DND-41 (cell line): ENCODE measurements at places on chromosomes 5 and 9.

DNA sequence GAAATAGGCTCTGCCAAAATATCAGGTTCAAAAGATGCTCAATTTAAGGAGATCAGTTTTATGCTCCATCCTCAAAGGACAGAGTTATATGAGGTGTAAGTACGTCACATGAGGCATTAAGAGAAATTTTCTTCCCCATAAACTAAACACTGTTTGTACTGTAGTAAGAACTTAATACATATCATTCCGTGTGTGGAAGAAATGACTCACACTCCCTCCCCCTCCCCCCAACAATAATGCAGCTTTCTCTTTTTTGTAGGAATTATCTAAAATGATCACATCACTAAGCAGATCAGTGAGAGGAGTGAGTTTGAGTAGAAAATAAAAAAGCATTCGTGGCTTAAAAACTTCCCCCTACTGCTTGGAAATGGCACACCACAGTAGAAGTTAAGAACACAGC is 2.2 kb downstream of the CDH12 start:
- H3K4me3 ChIP-seq = no peak overlapping the region
- H3K27ac ChIP-seq = no peak overlapping the region
- no peaks in the 10 kb centered on the region for H3K27me3 ChIP-seq
- no peak for DNase-seq
- no peaks in the 10 kb centered on the region for H3K4me1 ChIP-seq

DNA sequence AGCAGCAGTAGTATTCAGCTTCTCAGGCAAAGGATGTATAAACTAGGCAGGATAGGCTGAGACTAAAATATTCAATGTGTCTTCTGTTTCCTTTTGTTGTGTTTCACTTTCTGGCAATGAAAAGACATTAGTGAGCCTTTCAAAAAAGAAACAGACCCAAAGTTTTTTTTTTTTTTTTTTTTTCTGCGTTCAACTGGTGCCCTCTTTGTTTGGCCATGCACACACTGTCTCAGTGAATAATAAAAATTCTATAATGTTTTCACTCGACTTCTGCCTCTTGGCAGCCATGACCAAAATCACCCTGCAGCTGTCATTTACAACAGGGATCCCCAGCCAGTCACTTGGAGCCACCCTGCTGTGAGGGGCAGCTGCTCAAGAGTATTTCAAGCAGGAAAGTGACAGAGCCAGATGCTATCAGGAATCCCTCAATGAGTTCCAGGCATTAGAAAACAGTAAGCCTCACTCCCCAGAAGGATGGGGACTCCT is 44.0 kb upstream of the MAN2A1 start:
- H3K27ac ChIP-seq = no peak overlapping the region; the same call in 1 of the 2 replicates
- no peak for DNase-seq
- no peak overlapping the region for H3K4me3 ChIP-seq
- H3K36me3 ChIP-seq = no peaks in the 10 kb centered on the region
- peaks cover 7% of the 10 kb centered on the region for H3K4me1 ChIP-seq

- no peaks in the 10 kb centered on the region for H3K4me1 ChIP-seq
- H3K27me3 ChIP-seq = no peaks in the 10 kb centered on the region
- H3K27ac ChIP-seq = no peak overlapping the region
- no peaks in the 10 kb centered on the region for H3K36me3 ChIP-seq
- no peak for DNase-seq
These were observed 305.2 kb upstream of the NREP start for GRCh38 chr5:112062181-112062580.

DNA sequence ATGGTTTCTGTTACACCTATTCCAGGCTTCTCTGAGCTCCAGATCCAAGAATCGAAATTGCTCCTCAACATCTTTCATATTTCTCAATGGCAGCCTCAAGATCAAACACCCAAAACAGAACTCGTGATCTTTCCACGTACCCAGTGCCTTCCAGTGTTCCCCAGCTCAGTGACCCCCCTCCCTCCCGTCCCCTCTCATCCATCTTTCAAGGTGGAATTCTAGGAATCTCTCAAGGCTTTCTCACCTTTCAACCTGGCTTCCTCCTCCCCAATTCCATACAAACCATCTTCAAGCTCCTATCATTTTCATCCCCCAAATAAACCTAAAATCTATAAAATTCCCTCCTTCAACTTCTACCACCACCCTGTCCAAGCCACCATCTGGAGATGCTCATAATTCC is 615.3 kb downstream of the BNC2 start:
- H3K27ac ChIP-seq = no peak overlapping the region
- no peak for DNase-seq
- H3K36me3 ChIP-seq = no peaks in the 10 kb centered on the region
- no peaks in the 10 kb centered on the region for H3K27me3 ChIP-seq

DNA sequence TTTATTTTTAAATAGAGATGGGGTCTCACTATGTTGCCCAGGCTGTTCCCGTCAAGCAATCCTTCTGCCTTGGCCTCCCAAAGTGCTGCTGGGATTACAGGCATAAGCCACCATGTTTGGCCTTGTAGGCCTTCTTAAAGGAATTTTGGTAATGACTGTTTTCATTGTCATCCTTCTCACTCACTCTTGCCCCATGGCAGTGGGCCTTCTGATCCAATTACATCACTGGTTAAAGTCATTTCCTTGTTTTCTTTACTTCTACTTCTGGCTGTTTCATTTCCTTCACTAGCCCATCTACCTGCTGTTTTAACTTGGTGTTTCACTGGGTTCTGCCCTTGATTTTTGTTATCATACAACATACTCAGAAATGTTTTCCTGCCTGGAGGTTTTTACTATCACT is 20.1 kb upstream of the NIM1K start:
- no peak overlapping the region for H3K27ac ChIP-seq
- no peaks in the 10 kb centered on the region for H3K4me1 ChIP-seq
- no peaks in the 10 kb centered on the region for H3K27me3 ChIP-seq

- H3K27me3 ChIP-seq = no peaks in the 10 kb centered on the region
- H3K4me1 ChIP-seq = no peaks in the 10 kb centered on the region
- H3K4me3 ChIP-seq = no peak overlapping the region
- H3K27ac ChIP-seq = no peak overlapping the region
- DNase-seq = no peak
- peaks cover 42% of the 10 kb centered on the region for H3K36me3 ChIP-seq
These were observed 84.0 kb downstream of the ERP44 start for GRCh38 chr9:100014846-100015245.

DNA sequence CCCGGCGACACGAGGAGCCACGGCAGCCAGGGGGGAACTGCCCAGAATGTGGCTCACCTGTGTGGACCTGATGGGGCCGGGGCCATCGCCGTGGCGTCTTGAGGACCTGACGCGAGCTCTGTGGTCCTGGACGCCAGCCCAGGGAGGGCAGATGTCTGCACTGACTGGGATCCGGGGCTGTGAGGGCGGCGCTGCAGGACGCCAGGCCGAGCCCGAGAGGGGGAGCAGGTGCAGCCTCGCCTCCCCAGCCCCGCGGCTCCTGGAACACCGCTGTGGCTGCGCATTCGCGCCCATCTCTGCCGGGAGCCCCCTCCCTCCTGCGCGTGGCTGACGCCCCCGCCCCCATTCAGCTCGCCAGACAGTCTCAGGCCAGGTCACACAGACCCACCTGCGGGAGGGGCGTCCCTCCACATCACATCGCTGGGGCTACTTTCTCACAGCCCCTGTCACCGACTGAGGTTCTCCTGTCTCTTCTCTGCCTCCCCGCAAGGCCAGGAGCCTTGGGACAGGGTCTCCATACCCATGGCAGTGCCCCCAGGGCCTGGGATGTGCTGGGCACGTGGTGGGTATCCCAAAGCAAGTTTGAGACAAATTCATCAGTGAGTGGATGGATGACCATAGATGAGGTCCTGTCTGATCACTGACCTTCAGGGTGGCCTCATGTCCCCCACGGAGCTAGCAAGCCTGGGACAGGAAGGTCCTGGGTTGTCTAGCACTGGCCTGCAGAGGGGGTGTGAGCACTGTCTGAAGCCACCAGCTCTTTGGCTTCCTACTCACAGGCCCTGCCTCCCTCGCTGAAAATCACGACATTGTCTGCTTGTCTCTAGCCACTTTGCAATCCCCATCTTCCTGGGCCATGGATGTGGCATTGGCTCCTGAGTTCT is 47.3 kb downstream of the RASGEF1C start:
- peaks cover 11% of the 10 kb centered on the region for H3K27me3 ChIP-seq
- no peak overlapping the region for H3K27ac ChIP-seq
- DNase-seq = no peak
- no peaks in the 10 kb centered on the region for H3K4me1 ChIP-seq

DNA sequence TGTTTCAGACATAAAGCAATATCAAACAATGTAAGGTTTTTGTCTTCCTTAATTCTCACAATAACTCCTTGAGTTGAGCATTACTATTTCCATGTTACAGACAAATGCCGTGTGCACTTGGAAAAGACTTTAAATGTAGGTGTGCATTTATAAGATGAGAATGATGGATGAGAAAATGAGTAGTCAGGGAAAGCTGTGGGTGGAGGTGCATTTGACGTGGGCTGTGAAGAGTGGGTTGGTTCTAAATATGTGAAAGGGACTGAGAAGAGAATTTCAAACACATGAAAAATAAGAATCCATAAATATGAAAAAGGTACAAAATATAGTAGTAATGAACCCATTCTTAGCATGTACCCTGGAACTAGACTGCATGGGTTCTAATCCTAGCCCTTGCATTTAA is 171.6 kb upstream of the PPP2R2B start:
- no peak for DNase-seq
- H3K36me3 ChIP-seq = no peaks in the 10 kb centered on the region
- peaks cover 3% of the 10 kb centered on the region for H3K27me3 ChIP-seq
- no peaks in the 10 kb centered on the region for H3K4me1 ChIP-seq
- H3K27ac ChIP-seq = no peak overlapping the region

GRCh38 chr5:60649288-60649917 is 50.6 kb downstream of the DEPDC1B start:
- no peaks in the 10 kb centered on the region for H3K27me3 ChIP-seq
- peaks cover 17% of the 10 kb centered on the region; the same call in 1 of the 2 replicates for H3K36me3 ChIP-seq
- no peak for DNase-seq
- H3K27ac ChIP-seq = no peak overlapping the region
- no peaks in the 10 kb centered on the region for H3K4me1 ChIP-seq
- no peak overlapping the region for H3K4me3 ChIP-seq

DNA sequence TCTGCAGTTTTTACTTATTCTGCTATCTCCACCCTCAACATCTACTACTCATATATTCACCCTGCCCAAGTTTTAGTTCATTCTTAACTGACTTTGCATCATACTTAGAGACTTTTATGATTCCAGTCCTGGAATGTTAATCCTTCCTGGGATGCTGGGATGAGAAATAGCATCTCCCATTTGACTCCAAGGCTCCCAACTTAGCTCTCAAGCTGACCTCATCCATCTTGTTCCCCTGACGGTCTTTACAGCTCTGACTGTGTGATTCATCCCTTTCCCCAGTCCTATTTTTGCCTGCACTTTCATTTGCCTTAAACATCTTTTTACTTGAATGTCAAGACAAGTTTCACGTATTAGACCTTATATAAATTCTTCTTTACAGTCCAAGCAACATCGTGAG is 297.8 kb downstream of the EPB41L4A start:
- no peaks in the 10 kb centered on the region for H3K4me1 ChIP-seq
- H3K4me3 ChIP-seq = no peak overlapping the region
- DNase-seq = no peak
- H3K27me3 ChIP-seq = no peaks in the 10 kb centered on the region

DNA sequence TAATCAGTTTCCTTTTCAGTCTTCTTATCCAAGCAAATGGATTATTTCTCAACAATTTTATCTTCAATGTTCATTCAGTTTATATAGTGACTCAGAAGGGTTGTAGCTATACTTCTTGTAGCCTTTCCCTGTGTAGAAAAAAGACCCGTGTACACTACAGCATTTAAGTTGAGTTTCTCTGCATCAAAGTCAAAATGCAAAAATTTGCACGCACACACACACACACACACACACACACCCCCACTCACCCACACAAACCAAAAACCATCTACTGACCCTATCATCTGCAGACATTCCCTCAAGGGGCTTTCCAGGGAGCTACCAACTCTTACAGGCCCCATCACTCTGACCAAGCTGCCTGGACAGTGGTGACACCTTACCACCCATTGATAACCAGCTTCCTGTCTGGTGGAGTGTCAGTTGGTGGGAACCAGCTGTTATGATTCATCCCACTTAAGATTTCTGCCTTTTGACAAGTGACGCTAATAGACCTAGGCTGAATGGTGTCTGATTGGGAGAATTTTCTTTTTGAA is 12.2 kb upstream of the ELL2 start:
- no peaks in the 10 kb centered on the region for H3K27me3 ChIP-seq
- no peak overlapping the region for H3K4me3 ChIP-seq
- peak overlapping the region; percentile 62 for H3K27ac ChIP-seq
- peak; percentile 58 for DNase-seq
- H3K36me3 ChIP-seq = no peaks in the 10 kb centered on the region

DNA sequence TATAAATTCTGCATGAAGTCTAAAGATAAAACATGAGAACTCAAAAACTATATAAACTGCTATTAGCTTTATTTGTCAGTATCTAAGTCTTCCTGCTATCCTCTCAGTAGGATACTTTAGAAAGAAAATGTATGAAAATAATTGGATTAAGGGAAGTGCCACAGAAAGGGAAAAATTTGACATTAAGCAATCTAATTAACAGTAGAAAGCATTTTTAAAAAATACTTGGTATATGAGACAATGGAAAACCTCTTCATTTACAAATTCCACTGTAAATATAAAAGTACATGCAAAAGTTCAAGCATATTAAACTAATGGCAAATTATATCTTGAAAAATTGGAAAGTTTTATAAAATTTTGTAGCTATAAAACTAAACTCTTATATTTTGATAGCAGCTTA is 518.6 kb upstream of the NUDT12 start:
- H3K27ac ChIP-seq = no peak overlapping the region
- H3K27me3 ChIP-seq = no peaks in the 10 kb centered on the region
- H3K4me1 ChIP-seq = no peaks in the 10 kb centered on the region
- H3K4me3 ChIP-seq = no peak overlapping the region
- H3K36me3 ChIP-seq = no peaks in the 10 kb centered on the region
- DNase-seq = no peak

DNA sequence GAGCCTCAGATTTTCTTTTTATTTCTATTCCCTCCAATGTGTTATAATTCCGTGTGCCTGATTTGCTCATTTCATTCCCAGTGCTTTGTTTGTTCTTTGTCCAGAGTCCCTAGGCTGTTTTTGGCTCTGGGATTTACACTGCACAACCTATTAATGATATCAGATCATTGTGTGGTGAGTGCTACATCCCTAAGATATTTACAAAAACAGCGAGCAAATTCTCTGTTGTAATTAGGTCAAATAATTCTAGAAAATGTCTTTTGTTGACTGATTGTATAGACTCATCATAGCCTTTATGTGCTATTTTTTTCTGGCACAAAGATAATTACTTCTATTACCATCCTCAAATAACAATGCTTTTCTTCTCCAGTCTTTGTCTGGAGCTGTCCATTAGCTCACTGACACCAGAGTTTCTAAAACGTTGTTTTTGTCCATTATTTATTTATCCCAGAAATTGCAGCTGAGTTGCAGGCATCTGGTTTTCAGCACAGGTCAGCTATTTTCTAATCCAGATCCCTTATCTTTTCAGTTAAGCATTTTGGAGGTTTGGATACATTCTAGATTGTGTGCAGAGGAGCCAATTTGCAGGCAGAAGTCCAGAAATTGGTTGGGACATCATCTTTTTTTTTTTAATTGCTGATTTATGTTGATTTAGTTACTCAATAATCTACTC is 379.9 kb upstream of the DMAC1 start:
- no peaks in the 10 kb centered on the region for H3K27me3 ChIP-seq
- H3K4me1 ChIP-seq = no peaks in the 10 kb centered on the region
- no peak for DNase-seq
- H3K36me3 ChIP-seq = no peaks in the 10 kb centered on the region
- H3K27ac ChIP-seq = no peak overlapping the region
- H3K4me3 ChIP-seq = no peak overlapping the region

- H3K4me3 ChIP-seq = no peak overlapping the region
- DNase-seq = no peak
- peaks cover 53% of the 10 kb centered on the region for H3K27me3 ChIP-seq
- H3K36me3 ChIP-seq = no peaks in the 10 kb centered on the region
- H3K4me1 ChIP-seq = no peaks in the 10 kb centered on the region
- no peak overlapping the region for H3K27ac ChIP-seq
These were observed 127.6 kb downstream of the PAX5 start for GRCh38 chr9:36906492-36906891.
